ENCODE measurements at places on chromosomes 7 and 10. TPM values are rescaled to one million over a fixed set of nuclear protein-coding genes. Genes with fewer than 3 reads are reported as not detected.
A peak's percentile ranks its signal among the peaks of the same experiment; 100 is the strongest.

DNA sequence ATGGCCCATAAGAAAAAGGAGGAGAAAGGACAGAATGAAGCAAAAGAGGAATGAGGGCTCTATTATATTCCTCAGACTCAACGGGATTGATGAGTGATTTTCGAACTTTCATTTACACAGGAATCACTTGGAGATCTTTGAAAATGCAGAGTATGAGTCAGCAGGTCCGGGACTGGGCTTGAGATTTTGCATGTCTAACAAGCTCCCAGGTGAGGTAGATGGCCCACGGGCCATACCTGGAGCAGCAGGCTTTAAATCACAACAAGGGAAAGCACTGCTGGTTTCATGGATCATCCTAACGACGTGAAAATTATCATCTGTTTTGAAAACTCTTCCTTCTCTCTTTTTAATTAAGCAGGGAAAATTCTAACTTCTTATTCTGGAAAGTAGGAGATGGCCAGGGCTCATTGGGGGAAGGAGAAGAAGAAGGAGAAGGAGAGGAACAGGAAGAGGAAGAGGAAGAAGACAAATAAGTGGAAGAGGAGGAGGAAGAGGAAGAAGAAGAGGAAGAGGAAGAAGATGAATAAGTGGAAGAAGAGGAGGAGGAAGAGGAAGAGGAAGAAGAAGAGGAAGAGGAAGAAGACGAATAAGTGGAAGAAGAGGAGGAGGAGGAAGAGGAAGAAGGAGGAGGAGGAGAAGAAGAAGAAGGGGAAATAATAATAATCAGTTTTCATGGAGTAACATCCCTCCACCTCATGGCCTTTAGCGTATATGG is 3.8 kb upstream of the SDK1 start:
- DNase-seq, result no peak
- H3K27me3 ChIP-seq, result peaks cover 25% of the 10 kb centered on the region
- no peaks in the 10 kb centered on the region for H3K36me3 ChIP-seq

- H3K27ac ChIP-seq, result no peak overlapping the region
- no peaks in the 10 kb centered on the region for H3K4me1 ChIP-seq
Measured at GRCh38 chr10:84996580-84996979, 668.2 kb downstream of the CCSER2 start.

- H3K4me3 ChIP-seq, result no peak overlapping the region
- peaks cover 2% of the 10 kb centered on the region for H3K27me3 ChIP-seq
- H3K4me1 ChIP-seq, result no peaks in the 10 kb centered on the region
- H3K27ac ChIP-seq, result no peak overlapping the region
- DNase-seq, result no peak
Measured at GRCh38 chr7:28704706-28705105, 253.4 kb downstream of the TRIL start.

- peak; percentile 12 for DNase-seq
- no peak overlapping the region for H3K4me3 ChIP-seq
- H3K27ac ChIP-seq, result no peak overlapping the region
- H3K36me3 ChIP-seq, result peaks cover 2% of the 10 kb centered on the region
Measured at GRCh38 chr10:111080224-111080623, 3.4 kb downstream of the ADRA2A start.

GRCh38 chr10:93865794-93866425 is 27.9 kb upstream of the SLC35G1 start:
- no peaks in the 10 kb centered on the region for H3K4me1 ChIP-seq
- H3K36me3 ChIP-seq, result no peaks in the 10 kb centered on the region
- DNase-seq, result no peak
- H3K4me3 ChIP-seq, result no peak overlapping the region

DNA sequence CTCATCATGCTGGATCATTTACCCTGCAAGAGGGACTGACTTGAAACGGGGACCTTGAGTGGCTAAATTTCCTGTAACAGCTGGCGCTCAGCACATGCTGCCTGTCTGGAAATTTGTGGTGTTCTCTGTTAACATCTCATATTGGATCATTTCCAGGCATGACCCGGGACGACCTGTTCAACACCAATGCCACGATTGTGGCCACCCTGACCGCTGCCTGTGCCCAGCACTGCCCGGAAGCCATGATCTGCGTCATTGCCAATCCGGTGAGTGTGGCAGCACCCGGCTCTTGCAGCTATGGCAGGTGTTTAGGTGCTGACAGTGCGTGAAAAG is 9.9 kb downstream of the MDH2 start:
- H3K27ac ChIP-seq, result no peak overlapping the region
- H3K4me1 ChIP-seq, result peaks cover 5% of the 10 kb centered on the region
- H3K36me3 ChIP-seq, result peaks cover 49% of the 10 kb centered on the region
- DNase-seq, result no peak
- H3K27me3 ChIP-seq, result no peaks in the 10 kb centered on the region

DNA sequence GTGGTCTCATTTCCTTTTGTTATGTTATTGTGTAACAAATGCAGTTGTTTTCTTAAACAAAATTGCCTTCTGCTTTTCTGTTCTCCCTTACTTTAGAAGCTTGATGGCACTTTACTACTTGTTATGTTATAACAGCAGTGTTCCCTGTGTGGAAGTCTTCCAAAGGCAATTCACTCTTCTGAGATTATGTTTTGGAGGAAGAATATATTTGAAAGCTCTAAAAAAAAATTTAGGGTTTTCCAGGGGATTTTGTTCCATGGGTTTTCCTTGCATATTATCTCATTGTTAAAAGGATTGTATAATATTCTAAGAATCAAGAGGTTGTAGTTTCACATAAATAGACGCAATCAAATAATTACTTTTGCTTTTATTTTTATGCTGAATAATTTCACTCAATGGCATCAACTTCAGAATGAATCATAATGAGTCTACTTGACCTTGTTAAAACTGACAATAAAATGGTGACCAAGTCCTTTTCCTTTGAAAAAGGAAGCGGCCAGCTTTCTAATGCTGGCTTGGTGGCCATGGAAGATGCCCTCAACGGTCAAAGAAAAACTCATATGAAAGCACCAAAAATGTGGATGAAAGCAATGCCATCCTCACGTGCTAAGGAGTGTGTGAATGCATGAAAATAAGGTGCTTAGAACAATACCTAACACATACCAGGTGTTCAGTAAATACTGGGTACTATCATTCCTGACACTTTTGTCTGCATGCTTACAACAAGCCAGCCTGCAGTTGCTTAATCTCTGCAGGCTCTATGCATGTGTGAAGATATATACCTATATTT is 92.4 kb upstream of the KLF6 start:
- H3K4me1 ChIP-seq, result peaks cover 40% of the 10 kb centered on the region
- DNase-seq, result no peak
- no peaks in the 10 kb centered on the region for H3K27me3 ChIP-seq
- H3K4me3 ChIP-seq, result no peak overlapping the region
- H3K36me3 ChIP-seq, result peaks cover 3% of the 10 kb centered on the region

GRCh38 chr7:19519443-19520021 is 189.3 kb downstream of the POLR1F start:
- H3K27ac ChIP-seq, result no peak overlapping the region
- H3K4me1 ChIP-seq, result no peaks in the 10 kb centered on the region
- H3K36me3 ChIP-seq, result no peaks in the 10 kb centered on the region
- H3K4me3 ChIP-seq, result no peak overlapping the region
- DNase-seq, result no peak
- no peaks in the 10 kb centered on the region for H3K27me3 ChIP-seq

GRCh38 chr10:91924212-91925021 is 847 bp downstream of the BTAF1 start:
- DNase-seq, result no peak
- H3K27me3 ChIP-seq, result no peaks in the 10 kb centered on the region
- peak overlapping the region; percentile 88 for H3K4me3 ChIP-seq
- H3K4me1 ChIP-seq, result peaks cover 40% of the 10 kb centered on the region
- H3K27ac ChIP-seq, result peak overlapping the region; percentile 99

GRCh38 chr7:50730446-50731400 is 52.0 kb downstream of the GRB10 start:
- H3K36me3 ChIP-seq, result no peaks in the 10 kb centered on the region
- H3K4me1 ChIP-seq, result peaks cover 12% of the 10 kb centered on the region
- no peak overlapping the region for H3K4me3 ChIP-seq
- no peak overlapping the region for H3K27ac ChIP-seq

GRCh38 chr10:119205894-119206602 is 1.3 kb upstream of the GRK5 start:
- H3K27ac ChIP-seq, result peak overlapping the region; percentile 97
- DNase-seq, result peak; percentile 75
- no peaks in the 10 kb centered on the region for H3K36me3 ChIP-seq
- H3K27me3 ChIP-seq, result no peaks in the 10 kb centered on the region
- peak overlapping the region; percentile 89 for H3K4me3 ChIP-seq

- peaks cover 8% of the 10 kb centered on the region for H3K4me1 ChIP-seq
- H3K27ac ChIP-seq, result no peak overlapping the region
- no peak overlapping the region for H3K4me3 ChIP-seq
Measured at GRCh38 chr7:131893631-131894340, 337.4 kb upstream of the PODXL start.

DNA sequence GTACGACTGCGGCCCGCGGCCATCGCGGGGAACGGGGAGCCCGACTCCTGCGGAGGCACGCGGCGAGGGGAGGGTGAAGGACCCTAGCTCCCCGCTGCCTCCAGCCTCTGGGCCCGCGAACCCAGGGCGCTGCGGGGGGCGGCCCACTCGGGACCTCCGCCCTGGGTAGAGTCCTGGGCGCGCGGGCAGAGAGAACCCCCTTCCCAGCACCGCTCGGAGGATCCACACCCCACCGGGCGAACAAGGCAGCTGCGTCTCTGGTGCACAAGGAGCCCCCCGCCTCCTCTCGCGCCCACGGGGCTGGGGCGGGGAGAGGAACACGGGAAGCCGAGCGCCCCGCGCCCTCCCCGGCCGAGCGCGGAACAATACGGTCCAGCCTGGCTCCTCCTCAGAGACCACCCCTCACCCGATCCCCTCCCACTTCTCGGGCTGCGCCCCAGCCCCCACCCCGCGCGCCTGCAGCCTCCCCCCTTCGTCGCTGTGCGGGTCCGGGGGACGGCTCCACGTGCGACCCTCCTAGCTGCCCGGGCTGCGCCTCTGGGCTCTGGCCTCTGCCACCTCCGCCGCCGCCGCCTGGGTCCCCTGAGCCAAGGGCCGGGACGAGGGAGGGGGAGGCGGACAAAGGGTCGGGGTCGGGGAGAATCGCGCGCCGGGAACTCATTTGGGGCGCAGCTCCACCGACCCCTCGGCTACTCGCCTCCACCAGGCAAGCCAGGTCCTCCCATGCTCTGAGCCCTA is at the start of gene WDR86:
WDR86 (minus strand) TSS at position 372 of the 738 bp plus-strand sequence. CDS start 449 bp downstream, outside the sequence.
- peak within 1 kb of the TSS; percentile 40 for H3K4me3 ChIP-seq
- H3K36me3 ChIP-seq, result no peaks in the 10 kb centered on the region
- peaks cover 10% of the 10 kb centered on the region for H3K4me1 ChIP-seq
- H3K27me3 ChIP-seq, result peaks cover 51% of the 10 kb centered on the region
- DNase-seq, result no peak
- H3K27ac ChIP-seq, result peak within 1 kb of the TSS; percentile 54

DNA sequence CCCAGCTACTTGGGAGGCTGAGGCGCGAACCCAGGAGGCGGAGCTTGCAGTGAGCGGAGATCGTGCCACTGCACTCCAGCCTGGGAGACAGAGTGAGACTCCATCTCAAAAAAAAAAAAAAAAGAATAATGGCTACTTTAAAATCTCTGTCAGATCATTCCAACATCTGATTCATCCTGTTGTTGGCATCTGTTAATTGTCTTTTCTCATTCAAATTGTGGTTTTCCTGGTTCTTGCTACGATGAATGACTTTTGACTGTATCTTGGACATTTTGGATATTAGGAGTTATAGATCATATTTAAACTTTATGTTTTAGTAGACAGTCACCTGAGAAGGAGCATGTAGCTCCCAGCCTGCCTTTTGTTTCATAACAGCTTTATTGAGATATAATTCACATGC is 8.5 kb downstream of the TPST1 start:
- H3K27ac ChIP-seq, result no peak overlapping the region
- no peaks in the 10 kb centered on the region for H3K36me3 ChIP-seq
- H3K4me1 ChIP-seq, result peaks cover 11% of the 10 kb centered on the region
- H3K4me3 ChIP-seq, result no peak overlapping the region

- no peaks in the 10 kb centered on the region for H3K36me3 ChIP-seq
- no peak overlapping the region for H3K4me3 ChIP-seq
- no peaks in the 10 kb centered on the region for H3K4me1 ChIP-seq
- no peak for DNase-seq
Measured at GRCh38 chr10:54441275-54441674, 359.8 kb downstream of the PCDH15 start.

Gene ABCB1
- 4.8 TPM for total RNA-seq

Gene FRMD4A
- total RNA-seq, result 0.82 TPM

Gene FOXI2
- total RNA-seq, result not detected

Gene SEMA4G
- total RNA-seq, result 0.16 TPM

Gene TAF3
- 14.6 TPM for total RNA-seq

Gene CYP26C1
- total RNA-seq, result 0.11 TPM

Gene NKX2-3
- total RNA-seq, result not detected
